ENCODE measurements at places on chromosomes 2 and 18.

- DNase-seq, result no peak
Observed at GRCh38 chr18:28365411-28365831, 188.5 kb upstream of the CDH2 start.

DNA sequence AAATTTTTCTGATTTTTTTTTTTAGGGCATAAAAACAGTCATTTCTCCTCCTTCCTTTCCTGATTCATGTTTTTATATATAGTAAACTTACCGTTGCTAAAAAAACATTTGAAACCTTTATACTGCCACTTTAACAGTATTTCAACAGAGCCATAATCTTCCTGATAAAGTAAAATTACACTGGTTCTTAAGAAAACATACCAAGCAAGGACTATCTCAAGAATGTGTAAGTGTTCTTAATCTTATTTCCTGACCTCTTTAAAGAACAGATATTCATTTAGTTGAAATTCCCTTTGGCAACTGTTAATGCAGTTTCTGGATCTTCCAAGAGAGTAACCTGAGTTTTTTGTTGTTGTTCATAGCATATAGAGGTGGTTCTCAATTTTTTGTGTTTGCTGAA lies 26.6 kb upstream of the COLEC12 start:
- no peak for DNase-seq

- no peak for DNase-seq
Observed at GRCh38 chr2:126953483-126953882, 54.8 kb downstream of the TEX51 start.

DNA sequence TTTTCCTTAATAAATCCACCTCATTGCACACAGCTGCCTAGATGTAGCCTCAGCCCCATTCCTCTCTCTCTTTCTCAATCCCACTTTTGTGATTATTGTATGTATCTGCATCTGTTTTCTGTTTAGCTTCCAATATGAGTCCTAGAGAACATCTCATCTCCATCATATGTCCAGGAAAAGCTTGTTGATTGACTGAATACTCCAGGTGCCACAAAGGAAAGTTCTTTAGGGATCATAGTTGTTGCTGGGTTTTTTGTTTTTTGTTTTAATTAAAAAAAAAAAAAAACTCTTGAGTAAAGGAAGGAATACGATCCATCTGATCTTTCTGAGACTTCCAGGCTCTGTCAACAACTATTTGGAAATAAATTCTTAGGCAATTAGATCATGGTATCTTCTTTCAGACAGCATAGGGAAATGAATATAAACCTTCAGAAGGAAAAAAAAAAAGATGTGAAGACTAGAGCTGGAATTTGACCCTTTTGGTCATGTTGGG lies 42.5 kb downstream of the KIAA2012 start:
- DNase-seq, result no peak

All from stimulated activated CD8-positive, alpha-beta memory T cell treated with anti-CD3 and anti-CD28 coated beads, Interleukin-15, amount 100 ng/mL, for 4 hours (primary cell).